Stimulated activated CD8-positive, alpha-beta memory T cell treated with anti-CD3 and anti-CD28 coated beads, Interleukin-4, amount 100 ng/mL, for 4 hours (primary cell): ENCODE measurements at places on chromosomes 5 and 9.

GRCh38 chr9:124658165-124659017 lies 112.7 kb downstream of the NR6A1 start:
- no peak for DNase-seq

GRCh38 chr5:180086816-180087399 lies 15.3 kb upstream of the RNF130 start:
- DNase-seq, result no peak

- DNase-seq, result no peak
These were observed 64.0 kb upstream of the TMC1 start for GRCh38 chr9:72457366-72457765.

DNA sequence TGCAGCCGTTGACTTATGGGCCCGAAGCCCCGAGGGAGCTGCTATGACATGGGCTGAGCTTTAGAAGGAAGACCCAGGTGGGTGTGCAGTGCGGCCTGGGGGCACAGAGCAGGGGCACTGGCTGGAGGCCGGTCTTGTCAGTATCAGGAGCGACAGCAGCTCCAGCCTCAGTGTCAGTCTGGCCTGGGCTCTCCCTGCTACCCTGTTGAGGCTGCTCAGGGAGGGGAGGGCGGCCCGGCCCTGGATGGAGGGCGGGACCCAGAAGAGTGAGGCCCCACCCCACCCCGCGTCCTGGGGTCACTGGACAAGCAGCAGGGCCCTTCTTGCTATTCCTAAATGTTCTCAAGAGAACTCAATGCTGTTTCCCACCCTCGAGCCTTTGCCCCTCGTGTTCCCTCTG lies 18.0 kb downstream of the GFI1B start:
- DNase-seq, result no peak

GRCh38 chr9:94937214-94937903 lies 210.9 kb downstream of the AOPEP start:
- DNase-seq, result no peak

DNA sequence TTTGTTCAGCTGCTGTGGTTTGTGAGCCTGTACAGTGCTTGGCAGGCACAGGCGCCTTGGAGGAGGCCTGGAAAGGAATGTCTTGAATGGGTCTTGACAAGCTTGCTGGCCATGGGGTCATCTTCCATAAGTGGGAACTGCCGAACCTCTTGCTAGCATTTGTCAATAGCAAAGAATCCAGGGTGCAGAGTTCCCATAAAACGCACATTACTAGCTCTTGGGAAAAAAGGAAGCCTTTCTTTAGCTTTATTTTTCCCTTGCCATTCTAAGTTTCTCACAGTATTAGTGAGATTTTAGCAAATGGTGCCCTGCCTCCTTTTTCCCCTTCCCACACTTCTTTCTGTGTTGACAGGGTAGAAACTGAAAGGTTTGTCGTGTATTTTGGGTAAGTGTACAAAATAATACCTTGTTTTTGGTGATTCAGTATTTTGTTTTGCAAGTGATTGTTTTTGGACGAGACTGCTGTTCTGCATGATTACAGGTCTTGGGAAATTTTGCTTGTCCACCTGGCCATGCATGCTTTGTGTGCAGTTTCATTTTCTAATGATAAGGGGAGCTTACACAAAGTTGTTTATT lies 82.0 kb downstream of the ADGRV1 start:
- DNase-seq, result no peak

GRCh38 chr9:87502391-87503221 lies 4.9 kb downstream of the DAPK1 start:
- no peak for DNase-seq

DNA sequence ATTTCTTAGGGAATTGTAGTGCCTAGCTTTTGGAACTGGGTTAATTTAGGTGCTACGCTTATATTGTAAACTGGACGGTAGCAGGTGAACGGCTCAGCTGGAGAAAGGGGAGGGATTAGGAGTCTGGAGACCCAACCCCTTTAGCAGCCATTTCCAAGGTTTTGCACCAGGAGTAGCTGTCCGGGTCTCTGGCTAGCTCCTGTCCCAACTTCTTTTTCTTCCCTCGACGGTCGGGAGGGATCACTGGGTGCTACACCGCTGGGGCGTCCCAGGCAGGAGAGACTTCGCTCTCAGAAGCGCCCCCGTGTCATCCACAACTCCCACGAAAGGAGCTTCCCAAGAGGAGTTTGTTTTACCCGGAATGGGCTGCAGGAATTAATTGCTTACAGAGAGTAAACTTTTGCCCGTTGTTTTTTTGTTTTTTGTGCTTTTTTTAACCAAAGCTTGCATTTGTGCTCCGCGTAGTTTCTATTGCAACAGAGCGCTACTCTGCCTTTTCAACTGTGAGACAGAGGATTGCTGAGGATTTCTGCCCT lies 1640.9 kb upstream of the C9orf72 start:
- DNase-seq, result no peak

DNA sequence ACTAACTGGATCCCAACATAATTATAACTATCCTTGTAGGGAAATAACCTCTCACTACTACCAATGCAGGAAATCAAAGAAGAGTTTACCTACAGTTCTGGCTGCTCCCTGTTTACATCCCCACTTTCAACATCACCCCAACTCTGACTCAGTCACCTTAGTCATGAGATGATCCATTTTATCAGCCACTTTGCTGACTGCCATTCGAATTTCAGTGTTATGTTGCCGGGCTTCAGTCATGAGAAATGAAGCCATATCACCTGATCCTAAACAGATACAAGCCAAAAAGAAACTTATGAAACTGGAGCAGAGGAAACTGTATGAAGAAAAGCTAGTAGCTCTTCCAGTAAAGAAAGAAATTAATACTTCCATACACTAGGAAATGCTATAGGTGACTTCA lies 33.7 kb downstream of the SLC31A2 start:
- no peak for DNase-seq

- DNase-seq, result no peak
These were observed 87.3 kb upstream of the CCNG1 start for GRCh38 chr5:163350083-163350482.

DNA sequence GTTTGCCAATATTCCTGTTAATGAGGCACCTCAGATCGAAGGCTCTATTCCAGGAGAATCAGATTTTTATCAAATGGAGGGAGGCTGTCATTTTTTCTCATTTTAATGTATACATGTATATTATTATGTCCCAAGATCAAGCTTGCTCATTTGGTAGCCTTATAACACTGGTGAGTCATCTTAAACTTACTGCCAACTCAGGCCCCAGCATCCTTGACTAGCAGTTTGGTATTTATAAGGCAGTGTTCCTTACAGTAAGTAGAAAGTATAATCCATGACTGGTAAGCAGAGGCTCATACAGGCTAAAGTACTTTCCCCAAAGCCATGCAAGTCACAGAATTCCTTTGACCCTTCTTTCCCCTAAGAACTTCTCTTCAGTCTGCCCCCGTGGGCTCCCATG lies 90.7 kb upstream of the NR3C1 start:
- no peak for DNase-seq

DNA sequence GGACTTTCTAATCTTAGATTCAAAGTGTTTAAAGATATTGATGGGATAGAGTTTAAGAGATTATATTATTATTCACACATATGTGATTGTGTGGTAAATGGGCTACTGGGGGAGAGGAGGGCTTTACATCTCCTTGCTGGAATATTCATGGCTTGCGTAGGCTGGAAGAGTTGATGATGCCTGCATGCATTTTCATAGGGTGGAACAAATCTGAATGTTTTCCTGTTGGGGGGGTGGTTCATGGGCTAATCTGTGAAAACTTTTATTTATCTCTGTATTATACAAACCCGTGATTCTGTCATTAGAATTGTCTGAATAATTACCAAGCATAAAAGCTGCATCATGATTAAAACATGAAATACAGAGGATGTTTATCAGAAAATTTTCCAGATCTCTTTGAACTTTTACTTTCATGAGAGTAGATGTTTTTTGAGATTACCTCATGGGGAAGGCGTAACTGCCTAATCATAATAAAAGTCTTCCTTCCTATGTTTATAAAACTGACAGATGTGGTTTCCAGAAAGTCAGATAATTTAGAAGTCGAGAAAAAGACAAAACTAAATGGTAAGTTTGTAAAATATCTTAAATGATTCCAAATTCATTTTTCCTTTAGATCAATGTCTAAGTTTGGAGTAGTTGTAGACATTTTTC lies 1185.4 kb upstream of the SEMA6A start:
- DNase-seq, result no peak
